ENCODE measurements at places on chromosomes 12 and 14.

GRCh38 chr14:71932229-71932981 is at the start of gene RGS6:
TSS of gene RGS6 (plus strand) at chr14:71932429.
- ATAC-seq, result peak; percentile 62

- ATAC-seq, result no peak
These were observed 1250.1 kb downstream of the TMEM121 start for GRCh38 chr14:106776395-106776983.

DNA sequence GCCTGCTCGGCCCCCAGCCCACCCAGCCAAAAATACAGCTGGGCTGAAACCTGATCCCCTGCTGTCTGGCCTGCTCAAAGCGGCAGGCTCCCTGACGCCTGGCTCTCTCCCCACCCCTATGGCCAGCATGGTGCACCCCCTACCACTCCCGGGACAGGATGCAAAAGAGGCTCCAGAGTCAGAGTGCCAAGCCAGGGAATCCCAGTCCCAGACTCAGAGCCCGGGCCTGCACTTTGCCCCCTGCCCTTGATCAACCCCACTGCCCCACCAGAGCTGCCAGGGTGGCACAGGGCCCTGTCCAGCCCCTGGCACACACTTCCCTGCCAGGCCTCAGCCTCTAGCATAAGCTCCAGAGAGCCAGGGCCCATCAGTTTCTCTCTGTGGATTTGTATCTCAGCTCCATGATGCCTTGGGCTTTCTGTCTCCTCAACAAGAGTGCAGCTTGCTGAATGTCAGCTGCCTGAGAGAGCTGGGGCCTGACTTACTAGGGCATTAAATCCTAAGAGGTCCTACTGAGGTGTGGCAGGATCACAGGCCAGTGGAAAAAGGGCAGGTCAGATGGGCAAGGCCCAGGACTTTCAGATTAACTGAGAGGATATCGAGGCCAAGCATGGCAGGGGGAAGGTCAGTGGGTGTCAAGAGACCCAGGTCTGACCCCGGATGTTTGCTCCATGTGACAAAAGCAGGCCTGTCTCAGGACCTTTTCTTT is 13.9 kb downstream of the ACVRL1 start:
- ATAC-seq, result no peak

- ATAC-seq, result no peak
These were observed 70.3 kb downstream of the ADGRD1 start for GRCh38 chr12:131024026-131024425.

- peak; percentile 89 for ATAC-seq
These were observed 68.2 kb downstream of the USP15 start for GRCh38 chr12:62328296-62328921.

DNA sequence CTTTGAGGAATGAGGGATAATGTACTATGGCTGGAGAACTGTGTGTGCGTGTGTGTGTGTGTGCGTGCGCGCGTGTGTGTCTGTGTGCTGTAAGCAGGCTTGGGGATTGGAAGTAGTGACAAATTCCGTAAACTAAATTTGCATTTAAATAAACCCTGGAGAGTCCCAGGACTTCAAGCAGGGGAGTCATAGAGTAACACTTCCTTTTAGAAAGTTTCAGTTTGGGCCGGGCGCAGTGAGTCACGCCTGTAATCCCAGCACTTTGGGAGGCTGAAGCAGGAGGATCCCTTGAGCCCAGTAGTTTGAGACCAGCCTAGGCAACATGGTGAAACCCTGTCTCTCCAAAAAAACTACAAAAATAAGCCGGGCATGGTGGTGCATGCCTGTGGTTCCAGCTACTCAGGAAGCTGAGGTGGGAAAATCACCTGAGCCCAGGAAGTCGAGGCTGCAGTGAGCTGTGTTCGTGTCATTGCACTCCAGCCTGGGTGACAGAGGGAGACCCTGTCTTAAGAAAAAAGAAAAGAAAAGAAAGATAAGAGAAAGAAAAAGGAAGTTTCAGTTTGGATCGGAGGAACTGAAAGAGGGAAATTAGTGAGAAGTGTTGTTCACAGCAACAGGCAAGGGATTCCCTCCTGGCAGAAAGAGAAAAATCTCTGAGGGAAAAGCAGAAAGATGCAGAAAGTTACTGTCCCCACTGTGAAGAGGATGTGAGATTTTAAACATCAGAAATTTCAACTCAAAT is 222.7 kb upstream of the SOX5 start:
- ATAC-seq, result no peak

- ATAC-seq, result no peak
These were observed 169.6 kb upstream of the CLEC14A start for GRCh38 chr14:38425324-38425976.

- ATAC-seq, result peak; percentile 5
These were observed 52.5 kb downstream of the BEGAIN start for GRCh38 chr14:100534528-100535286.

DNA sequence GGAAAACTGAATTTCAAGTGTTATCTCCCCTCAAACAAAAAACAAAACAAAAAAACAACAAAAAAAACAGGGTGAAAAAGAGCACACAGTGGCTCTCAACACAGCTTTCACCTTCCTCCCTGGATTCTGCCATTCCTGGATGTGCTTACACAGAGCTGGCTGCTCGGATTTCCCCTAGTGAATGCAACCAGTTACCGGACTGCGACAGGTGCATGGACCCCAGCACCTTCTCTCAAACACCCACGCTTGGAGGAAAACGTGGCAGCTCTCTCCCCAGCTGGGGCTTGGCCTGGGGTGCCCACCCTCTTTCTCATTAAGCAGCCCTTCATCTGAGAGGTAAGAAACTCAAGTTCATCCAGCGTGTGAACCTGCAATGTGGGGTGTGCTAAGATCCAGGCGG is 33.5 kb upstream of the DICER1 start:
- ATAC-seq, result no peak

DNA sequence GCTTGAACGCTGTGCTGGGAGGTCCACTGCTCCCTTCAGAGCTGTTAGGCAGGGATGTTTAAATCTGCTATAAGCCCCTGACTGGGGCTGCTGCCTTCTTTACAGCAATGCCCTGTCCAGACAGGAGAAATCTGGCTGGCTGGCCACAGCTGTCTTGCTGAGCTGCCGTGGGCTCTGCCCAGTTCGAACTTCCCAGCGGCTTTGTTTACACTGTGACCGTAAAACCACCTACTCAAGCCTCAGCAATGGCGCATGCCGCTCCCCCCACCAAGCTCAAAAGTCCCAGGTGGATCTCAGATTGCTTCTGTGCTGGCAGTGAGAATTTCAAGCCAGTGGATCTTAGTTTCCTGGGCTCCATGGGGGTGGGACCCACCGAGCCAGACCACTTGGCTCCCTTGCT is 35.8 kb downstream of the CKAP4 start:
- no peak for ATAC-seq

- ATAC-seq, result no peak
These were observed 25.3 kb downstream of the MYBPC1 start for GRCh38 chr12:101619858-101620761.

DNA sequence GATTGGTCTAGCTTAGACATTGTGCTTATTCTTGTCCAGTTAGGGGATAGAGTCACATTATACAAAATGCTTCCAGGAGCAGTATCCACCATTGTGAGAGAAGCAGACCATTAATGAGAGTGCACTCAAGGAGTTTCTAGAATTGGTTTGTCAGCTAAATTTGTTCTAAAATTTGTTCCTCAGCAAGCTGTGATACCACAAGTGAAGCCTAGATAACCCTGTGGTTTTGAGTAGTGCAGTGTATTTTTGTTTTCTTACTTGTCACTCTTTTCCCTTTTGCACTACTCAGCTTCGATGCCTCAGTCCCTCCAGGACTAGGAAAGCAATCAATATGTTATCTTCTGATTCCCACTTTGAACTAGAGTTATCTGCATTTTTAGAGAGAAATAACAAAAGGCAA is 42.5 kb upstream of the AKAP6 start:
- ATAC-seq, result no peak

- ATAC-seq, result no peak
These were observed 37.5 kb downstream of the CDC42BPB start for GRCh38 chr14:103019826-103020225.

GRCh38 chr12:87274594-87275245 is 754.5 kb downstream of the C12orf50 start:
- peak; percentile 74 for ATAC-seq

GRCh38 chr12:54522243-54522642 is 24.7 kb downstream of the NCKAP1L start:
- no peak for ATAC-seq

- no peak for ATAC-seq
These were observed 24.5 kb upstream of the KIF21A start for GRCh38 chr12:39467432-39467870.

DNA sequence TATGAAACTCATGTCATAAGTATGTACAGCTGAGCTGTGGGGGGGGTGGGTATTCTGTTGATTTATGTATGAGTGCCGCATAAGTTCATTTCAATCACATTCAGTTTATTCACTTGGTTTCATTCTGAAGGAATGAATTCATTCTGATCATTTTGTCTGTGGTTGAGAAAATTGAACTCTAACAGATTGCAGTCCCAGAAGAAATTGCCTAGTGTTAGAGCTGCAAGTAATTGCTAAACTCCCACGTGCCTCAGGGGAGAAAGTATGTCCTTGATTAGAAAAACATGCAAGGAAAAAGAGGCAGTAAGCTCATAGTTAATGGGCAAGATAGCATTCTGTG is 442.4 kb upstream of the MGAT4C start:
- peak; percentile 60 for ATAC-seq

- ATAC-seq, result no peak
These were observed 3.1 kb downstream of the KRT82 start for GRCh38 chr12:52402873-52403540.

DNA sequence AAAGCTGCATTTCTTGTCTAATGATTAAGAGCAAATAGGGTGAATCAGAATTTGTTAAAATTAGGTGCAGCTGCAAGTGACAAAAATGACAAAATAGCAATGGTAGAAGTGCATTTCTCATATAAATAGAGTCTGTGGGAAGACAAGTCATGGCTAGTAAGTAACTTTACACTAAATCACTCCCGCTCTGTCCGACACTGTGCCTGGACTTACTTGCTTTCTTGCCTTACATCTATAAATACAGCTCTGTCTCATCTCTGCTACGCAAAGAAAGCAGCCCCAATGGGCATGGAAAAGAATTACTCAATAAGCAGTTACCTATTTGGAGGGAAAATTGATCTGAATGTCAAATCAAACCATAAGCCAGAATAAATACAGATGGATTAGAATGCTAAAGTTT is 245.4 kb upstream of the KRR1 start:
- ATAC-seq, result no peak

DNA sequence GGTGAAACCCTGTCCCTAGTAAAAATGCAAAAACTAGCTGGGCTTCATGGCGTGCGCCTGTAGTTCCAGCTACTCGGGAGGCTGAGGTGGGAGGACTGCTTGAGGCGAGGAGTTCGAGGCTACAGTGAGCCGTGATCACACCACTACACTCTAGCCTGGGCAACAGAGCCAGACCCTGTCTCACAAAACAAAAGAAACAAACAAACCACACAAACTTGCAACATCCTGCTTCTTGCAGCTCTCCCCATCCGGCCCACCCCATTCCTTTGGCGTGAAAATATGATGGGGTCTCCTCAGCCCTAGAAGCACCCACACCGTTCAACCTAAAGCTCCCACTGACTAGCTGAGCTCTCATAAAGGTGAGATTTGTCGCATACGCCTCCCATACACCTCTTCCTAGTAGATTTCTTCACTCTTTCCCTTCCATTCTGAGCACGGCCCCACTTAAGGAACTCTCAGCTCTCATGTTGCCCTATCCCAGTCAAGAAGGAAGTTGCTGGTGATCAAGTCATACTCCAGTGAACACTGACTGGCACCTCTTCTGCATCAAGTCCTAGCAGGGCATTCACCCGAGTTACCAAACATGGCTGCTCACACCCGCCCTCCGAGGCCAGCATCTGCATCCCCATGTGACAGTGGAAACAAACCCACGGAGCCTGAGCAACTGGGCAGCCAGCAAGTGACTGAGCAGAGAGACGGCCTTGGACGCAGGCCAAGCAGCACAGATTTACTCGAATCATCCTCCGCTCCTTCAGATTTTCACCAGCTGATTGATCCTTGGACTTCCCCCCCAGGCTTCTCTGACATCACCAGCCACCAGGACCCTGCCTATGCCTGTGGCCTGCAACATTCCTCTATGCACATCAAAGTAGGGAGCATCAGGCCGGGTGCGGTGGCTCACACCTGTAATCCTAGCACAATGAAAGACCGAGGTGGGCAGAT is 18.9 kb upstream of the CD27 start:
- ATAC-seq, result no peak

DNA sequence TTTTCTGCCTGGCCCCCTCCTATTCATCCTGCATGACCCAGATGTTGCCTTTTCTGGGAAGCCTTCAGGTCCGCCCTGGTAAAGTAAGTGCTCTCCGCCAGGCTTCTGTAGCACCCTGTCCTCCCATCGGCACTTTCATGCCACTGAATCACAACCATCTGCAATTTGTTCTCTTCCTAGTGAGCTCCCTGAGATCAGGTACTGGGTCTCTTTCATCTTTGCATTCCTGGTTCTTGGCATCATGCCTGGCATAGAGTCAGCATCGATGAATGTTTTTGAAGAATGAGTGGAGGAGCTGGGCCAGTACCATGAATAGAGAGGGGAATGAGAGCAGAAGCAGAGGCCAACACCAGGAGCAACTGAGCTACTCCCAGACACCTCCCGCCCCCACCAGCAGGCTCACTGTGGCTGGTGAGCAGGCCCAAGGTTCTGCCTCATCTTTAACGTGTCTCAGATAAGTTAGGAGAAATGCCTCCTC is 13.1 kb downstream of the ZDHHC22 start:
- no peak for ATAC-seq

DNA sequence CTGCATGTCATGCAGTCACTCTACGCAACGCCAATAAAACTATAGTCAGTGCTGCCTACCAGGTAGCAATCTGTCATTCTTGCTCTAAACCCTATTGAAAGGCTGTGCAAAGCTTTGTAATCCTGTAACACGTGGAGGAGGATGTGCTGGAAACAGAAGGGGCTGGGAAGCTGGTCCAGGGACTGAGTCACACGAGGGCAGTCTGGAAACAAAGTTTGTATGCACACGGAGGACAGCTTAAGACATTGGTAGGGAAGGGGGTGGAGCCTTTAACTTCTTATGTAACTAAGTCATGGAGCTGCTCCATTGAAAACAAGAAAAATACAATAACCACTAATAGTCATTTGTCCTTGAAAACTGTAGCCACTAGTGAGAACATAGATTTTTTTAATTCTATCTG is 128.0 kb downstream of the BCAT1 start:
- ATAC-seq, result no peak

- no peak for ATAC-seq
These were observed 34.2 kb downstream of the BICD1 start for GRCh38 chr12:32140877-32141276.

DNA sequence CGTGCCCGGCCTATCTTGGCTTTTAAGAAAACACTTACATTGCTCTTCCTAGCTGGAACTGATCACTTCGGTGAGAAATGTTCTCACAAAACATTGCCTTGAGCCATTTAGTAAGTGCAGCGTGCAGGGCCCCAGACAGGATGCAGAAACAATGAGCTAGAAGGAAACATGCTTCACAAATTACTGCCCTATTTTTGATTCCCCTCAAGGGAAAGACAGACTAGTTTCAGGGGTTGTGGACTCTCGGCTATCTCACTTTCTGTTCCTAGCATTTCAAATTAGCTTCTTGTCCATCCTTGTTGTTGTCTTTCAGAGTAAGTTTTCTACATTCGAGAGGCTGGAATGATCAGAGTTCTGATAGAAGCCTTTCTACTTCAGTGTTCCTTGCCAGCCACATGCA is 21.6 kb downstream of the TGFB3 start:
- ATAC-seq, result no peak

Data from SK-N-SH treated with all-trans-retinoic acid at 6 μM for 48 hours (cell line).